ENCODE measurements at places on chromosomes 5 and 9.

- no peak for DNase-seq
These were observed 30.1 kb downstream of the TSPAN17 start for GRCh38 chr5:176677209-176677939.

- DNase-seq, result no peak
These were observed 1581.8 kb upstream of the WWC1 start for GRCh38 chr5:166709691-166710090.

GRCh38 chr9:128106940-128107467 lies 20.5 kb downstream of the PTGES2 start:
- no peak for DNase-seq

- no peak for DNase-seq
These were observed 3.4 kb upstream of the TRMO start for GRCh38 chr9:97925497-97926334.

DNA sequence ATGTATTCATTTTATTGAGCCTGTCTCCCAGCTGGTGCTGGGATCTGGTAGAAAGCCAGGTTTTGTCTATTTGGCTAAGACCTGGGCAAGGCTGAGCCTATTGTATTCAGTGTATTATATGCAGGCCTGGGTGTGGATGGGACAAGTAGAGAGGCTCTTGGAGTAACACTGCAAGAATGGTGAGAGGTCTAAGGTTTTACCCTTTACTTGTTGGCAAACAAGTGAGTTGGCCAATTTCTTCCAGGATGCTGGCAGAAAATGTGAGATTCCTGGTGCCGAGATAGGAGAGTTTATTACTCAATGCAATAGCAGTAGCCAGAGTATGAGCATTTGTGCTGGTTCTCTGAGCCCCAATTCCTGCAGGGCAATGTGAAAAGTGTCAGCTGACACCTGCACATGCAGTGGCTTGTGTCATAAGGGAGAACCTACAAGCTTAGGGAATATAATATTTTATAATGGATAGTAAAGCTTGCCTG lies 141.7 kb upstream of the PRLR start:
- no peak for DNase-seq

All from inflammatory macrophage (primary cell).